NCI-H1105 (cell line): ENCODE measurements at places on chromosomes 2 and 18.
A peak's percentile ranks its signal among the peaks of the same experiment; 100 is the strongest.

DNA sequence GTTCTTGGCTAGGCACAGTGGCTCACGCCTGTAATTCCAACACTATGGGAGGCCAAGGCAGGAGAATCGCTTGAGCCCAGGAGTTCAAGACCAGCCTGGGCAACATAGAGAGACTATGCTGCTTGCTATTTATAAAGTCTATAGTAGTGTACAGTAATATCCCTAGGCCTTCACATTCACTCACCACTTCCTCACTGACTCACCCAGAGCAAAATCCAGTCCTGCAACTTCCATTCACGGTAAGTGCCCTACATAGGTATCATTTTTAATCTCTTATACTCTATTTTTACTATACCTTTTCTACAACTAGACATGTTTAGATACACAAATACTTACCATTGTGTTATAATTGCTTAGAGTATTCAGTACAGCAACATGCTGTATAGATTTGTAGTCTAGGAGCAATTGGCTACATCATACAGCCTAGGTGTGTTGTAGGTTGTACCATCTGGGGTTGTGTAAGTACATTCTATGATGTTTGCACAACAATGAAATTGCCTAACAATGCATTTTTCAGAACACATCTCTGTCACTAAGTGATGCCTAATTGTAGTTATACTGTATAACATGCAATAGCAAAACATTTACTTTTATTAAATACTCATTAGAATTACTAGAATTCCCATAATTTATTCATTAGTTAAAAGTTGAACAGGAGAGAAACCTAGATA is 8.8 kb downstream of the DHX57 start:
- DNase-seq = no peak

DNA sequence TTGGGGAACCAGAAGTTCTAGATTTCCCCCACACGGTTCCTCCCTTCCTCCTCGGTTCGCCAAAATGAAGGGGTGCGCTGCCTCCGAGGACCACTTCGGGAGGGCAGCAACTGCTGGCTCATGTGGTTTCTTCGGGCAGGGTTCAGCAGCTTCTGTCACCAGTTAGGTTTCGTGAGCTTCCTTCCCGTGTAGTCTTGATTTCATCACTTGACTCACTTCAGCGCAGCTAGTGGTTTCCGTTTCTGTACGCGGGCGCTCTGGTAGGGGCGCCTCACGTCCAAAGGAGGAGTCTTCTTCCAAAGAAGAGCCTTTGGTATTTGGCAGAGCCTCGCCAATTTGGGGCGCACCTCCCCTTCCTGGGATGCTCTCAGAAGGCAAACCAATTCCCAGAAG is 485 bp upstream of the GALNT3 start:
- no peak for DNase-seq

- DNase-seq = no peak
Observed at GRCh38 chr2:182522972-182523473, 96.2 kb upstream of the PDE1A start.

DNA sequence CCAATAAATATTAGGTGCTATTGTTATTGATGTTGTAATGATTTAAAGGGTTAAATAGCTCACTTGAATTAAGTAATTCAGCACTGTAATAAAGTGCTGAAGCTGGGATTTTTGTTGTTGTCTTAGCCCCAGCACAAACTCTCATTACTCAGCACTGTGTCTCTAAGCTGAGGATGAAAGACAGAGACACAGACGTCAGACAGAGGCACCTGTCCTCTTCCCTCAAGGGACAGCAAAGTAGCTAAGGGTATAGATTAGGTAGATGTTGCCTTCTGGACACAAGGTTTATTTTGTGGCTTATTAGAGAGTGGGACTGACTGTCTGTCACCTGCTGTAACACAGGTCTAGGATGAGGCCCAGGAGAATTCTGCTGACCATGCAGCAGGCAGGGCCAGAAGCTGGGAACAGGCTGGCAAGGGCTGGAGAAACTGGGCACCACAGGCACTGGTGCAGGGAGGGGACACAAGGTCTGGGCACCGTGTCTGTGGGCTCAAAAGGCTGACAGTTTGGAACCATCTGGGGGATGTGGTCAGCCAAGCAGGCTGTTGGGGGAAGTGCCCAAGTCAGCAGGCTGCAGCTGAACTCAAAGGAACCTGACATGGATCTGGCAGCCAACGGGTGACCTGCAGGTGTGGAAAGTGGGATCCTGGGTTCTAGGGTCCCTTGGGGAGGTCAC is 20.0 kb upstream of the PTPN4 start:
- no peak for DNase-seq

DNA sequence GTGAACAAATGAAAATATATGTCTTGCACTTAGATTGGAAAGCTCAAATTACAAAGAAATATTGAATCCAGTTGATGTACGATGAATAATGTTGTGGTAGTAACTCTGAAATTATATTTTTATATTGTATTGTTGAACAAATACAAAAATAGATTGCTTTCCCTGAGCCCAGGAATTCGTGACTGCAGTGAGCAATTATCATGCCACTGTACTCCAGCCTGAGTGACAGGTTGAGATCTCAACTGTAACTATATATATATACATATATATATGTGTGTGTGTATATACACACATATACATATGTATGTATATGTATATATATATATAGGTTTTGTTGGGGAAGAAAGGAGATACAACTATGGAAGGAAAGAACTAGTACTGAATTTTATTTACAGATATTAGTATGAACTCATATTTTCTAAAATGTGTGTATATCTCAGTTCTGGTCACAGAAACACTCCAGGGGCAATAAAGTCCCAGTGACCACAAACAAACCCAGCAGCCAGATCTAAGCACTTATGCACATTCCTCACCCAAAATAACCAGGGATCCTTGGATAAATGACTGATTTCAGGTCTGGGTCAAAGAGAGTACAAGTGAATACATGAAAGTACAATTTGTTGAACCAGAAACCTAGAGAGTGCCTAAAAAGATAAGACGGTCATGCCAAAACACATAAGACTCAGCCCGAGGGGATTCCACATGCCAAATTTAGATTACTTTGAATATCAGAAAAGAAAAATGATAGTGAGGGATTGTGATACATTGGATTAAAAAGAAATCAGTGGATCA is 146.3 kb downstream of the TMX3 start:
- no peak for DNase-seq

GRCh38 chr18:13530879-13531387 is 195.4 kb downstream of the FAM210A start:
- DNase-seq = peak; percentile 13

GRCh38 chr2:98454500-98455235 is 10.0 kb downstream of the INPP4A start:
- no peak for DNase-seq

GRCh38 chr2:178800510-178800909 is 6.7 kb downstream of the TTN start:
- DNase-seq = no peak

GRCh38 chr2:231411237-231411636 is 15.7 kb downstream of the B3GNT7 start:
- no peak for DNase-seq

- DNase-seq = no peak
Observed at GRCh38 chr2:173773076-173773475, 192.1 kb downstream of the SP3 start.

DNA sequence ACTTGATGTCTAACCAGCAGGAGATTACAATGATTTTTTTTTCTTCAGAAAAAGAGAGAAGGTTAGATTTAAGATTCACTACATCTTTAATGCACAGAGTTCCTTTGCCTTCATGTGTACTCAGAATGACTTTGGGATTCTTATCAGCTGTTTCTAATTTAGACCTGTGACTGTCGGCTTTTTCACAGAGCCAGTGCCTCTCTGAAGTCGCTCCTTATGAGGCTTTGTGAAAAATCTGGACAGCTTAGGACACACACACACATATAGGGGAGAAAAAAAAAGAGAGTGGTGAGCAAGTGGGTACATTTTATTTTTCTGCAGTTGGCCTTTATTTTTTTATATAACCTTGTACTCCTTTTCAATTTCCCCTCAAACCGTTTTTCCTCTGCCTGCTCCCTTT is 893.1 kb upstream of the CELF4 start:
- no peak for DNase-seq

DNA sequence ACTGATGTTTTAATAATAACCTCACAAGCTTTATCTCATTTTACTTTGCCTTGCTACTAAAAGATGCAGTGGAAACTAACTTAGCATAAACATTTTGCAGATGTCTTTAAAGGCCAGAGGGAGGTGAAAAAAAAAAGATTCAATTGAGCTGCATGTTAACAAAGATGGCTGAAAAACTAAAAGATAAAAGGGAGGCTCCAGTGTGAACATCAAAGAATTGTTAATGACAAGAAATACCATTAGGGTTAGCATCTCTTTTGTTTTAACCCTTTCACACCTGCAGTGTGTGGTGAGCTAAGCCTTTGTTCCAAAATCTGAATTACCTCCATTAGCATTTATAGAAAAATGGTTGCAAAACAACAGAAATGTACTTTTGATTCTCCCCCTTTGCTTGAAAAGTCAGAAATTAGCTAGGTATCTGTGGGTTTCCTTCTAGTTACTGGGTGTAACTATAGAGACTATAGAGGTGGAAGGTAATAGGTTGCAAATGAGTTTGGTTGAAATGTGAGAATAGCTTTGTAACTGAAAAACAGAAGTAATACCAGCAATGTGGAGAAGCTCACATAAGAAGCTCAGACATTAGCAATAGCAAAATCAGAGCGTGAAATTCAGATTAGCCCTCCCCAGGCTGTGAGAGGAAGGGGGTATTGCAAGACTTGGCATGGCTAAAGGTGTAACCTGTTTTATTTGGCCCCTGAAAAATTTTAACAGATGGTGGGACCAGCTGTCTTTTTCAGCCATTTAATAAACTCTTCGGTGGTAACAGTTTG is 34.8 kb upstream of the SP5 start:
- DNase-seq = no peak

DNA sequence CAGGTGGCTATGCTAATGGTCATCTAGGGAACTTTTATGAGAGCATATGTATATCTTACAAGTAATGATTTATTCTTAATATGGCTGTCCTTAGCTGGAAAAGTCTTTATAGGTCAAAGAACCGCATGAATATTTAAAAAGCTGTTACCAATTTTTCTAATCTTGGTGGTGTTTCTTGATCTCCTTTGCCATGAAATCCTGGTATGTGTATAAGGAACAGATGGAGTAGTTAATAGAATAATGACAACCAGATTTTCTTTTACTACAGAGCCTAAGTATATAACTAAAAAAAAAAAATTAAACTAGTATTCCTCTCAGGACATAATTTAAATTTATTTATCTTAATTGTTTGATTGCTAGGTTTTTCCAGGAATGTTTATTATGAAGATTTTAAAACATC is 74.5 kb downstream of the RHBDD1 start:
- DNase-seq = no peak

- DNase-seq = no peak
Observed at GRCh38 chr2:213490087-213490486, 205.8 kb downstream of the SPAG16 start.

DNA sequence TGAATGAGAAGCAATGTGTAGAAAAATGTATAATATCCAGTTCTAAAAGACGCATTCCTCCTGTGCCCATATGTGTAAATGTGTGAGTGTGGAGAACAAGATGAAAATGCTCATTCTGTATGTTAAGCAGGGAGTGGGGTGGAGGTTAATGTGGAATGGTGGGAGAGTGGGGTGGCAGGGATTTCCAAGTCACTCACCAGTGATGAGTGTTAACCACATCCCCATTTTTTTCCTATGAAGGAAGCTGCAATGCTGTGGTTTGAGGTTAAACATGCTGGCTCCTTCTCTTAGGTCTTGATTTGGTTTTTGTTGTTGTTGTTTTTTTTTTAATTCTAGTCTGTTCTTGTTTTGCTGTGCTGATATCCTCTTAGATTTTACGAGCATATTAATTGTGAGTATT is 169.4 kb downstream of the NEDD4L start:
- no peak for DNase-seq

- DNase-seq = no peak
Observed at GRCh38 chr2:128472789-128473174, 154.1 kb upstream of the HS6ST1 start.

- DNase-seq = no peak
Observed at GRCh38 chr2:71604726-71605120, 151.4 kb downstream of the DYSF start.

GRCh38 chr2:217798191-217798590 is 204.6 kb downstream of the TNS1 start:
- no peak for DNase-seq

- no peak for DNase-seq
Observed at GRCh38 chr2:240921995-240922244, 15.8 kb downstream of the CROCC2 start.

DNA sequence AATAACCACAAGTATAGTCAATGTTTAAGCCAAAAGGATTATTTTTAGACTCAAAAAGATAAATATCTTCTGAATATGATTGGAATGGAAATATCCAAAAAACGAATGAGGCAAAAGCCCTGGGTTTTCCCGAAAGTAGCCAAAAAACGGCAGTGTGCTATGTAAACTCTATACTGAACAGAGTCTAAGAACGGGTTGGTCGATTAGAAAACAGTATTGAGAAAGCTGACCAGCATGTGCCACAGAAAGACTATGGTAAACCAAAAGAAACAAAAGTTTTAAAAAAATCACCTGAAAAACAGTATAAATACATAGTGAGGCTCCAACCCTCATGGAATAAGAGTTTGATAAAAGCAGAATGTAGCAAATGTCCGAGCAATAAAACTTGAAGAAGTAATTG is 92.0 kb upstream of the DLGAP1 start:
- no peak for DNase-seq

- no peak for DNase-seq
Observed at GRCh38 chr2:61177727-61178549, 15.9 kb downstream of the C2orf74 start.
